ENCODE measurements at places on chromosomes 3 and 15.

DNA sequence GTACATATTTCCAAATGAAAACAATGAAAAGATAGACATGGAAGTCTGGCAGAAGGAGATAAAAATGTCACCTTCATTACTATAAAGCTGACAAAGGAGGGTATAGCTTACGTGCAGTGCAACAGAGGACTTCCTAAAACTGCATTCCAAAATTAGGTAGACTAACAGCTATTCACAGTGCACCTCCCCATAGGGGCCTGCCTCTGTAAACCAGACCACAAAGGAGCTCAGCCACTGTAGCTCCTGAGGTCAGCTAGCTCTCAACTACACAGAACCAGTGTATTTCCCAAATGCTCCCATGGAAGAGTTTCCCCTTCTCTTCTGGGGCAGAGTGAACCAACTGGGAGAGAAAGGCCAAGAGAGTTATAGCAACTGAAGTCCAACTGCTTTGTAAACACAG lies 31.2 kb upstream of the PHLDB2 start:
- DNase-seq: no peak

GRCh38 chr15:51812598-51812997 lies 16.9 kb upstream of the TMOD3 start:
- DNase-seq: no peak

DNA sequence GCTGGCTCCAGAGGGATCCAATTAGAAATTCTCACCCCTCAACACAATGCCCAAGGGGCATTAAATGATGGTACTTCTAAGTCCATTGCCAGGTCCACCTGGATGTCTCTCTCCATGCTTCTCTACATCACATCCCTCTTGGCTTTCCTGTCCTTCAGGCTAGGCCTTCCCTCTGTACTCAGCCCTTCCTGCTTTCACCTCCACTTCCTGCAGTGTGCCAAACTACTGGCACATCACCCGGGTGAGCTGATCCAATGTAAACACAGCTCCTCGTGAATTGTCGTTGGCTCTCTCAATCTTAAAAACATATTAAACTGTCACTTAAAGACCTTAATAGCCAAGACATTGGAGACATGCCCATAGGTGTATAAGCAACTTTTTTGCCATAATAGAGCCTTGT lies 4.0 kb downstream of the LMCD1 start:
- DNase-seq: no peak

DNA sequence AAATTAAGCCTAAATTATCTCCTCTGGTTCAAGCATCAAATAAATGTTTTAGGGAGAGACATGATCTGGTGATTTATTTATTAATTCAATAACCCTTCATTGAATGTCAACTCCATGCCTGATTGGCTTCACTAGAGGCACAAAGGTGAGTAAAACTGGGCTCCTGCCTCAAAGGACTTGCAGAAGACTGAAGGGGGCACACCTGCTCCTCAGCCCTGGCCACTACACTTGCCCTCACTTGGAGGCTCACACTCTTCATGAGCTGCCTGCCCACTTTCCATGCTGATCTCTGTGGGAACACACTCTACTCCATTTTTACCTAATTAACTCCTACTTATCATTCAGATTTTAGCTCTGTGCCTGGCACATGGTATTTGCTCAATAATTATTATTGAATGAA lies 84.4 kb upstream of the KCNMB2 start:
- DNase-seq: no peak

GRCh38 chr3:9803494-9803893 lies 6.6 kb upstream of the TTLL3 start:
- DNase-seq: no peak

- DNase-seq: no peak
Measured at GRCh38 chr3:14279626-14280061, 101.0 kb downstream of the LSM3 start.

GRCh38 chr15:63414474-63415120 lies 33.0 kb upstream of the CA12 start:
- no peak for DNase-seq

- no peak for DNase-seq
Measured at GRCh38 chr3:48194446-48195071, 6.3 kb upstream of the CDC25A start.

DNA sequence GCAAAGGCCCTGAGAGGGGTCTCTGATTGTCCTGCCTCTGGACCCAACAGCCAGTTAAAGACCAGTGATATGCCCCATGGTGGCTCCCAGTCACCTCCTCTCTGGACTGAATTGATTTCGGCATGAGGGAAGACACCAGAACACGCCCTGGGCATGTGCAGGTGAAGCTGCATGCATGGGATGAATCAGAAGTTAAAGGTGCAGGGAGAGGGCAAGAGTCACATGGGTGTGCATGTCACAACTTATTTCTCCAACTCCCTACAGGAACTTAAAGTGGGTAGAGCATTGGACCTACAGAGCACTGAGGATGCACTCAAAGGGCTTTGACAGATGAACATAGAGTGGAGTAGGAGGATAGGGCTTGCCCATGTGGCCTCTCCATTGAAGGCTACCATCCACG lies 16.9 kb upstream of the RHCG start:
- no peak for DNase-seq

- no peak for DNase-seq
Measured at GRCh38 chr3:79973917-79974595, 206.3 kb upstream of the ROBO1 start.

DNA sequence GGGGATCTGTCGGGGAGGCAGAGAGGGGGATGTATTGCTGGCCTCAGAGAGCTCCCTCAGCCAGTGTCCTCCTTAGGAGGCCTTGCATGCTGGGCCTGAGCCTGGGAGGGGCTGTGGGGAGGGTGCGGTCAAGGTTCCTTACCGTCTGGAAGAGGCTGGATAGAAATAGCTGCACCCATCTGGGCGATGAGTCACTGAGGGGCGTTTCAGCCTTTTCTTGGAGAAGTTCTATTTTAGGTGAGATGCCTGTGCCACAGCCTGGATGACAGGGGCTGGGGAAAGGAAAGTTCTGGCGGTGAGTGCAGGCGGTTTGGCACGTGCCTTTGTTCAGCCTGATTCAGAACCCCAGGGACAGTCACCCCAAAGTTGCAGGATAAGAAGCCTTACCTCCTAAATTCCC lies 35.7 kb upstream of the APEH start:
- DNase-seq: no peak

DNA sequence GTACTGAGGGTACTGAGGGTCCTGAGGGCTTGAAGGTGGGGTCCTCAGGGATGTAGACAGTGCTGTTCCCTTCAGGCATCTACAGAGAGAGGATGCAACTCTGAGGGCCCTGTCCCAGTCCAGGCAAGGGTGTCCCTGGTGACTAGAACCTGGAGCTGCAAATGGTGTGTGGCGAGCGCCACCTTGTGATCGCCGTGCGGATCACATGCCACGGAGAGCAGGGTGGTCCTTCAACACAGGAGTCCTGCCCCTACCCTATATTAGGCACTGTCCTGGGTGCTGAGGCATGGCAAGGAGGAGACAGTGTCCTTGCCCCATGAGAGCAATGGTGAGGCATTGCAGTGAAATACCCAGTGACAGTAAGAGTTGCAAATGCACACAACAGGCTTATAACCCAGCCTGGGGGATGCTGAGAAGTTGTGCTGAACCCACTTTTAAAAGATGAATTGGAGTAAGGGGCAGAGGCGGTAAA lies 23.6 kb downstream of the RHCG start:
- DNase-seq: no peak

DNA sequence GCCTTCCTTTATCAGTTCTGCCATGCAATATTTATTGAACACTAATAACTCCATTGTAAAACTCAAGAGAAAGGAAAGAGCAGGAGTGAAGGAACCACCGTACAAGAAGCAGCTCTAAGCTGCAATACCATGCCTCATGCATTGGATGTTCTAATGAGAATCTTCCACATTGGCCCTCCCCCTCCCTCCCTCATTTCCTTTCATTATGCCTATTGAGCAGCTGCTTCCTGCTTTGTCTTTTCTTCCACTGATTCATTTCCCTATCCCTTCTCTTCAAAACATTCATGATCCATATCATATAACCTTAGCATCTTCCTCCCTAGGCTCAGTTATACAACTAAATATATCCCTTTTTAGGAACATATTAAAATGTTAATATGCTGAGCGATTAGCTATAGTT lies 698.7 kb upstream of the GOLIM4 start:
- no peak for DNase-seq

- DNase-seq: no peak
Measured at GRCh38 chr3:147903026-147903425, 493.9 kb downstream of the ZIC1 start.

- no peak for DNase-seq
Measured at GRCh38 chr3:179528772-179529171, 34.0 kb upstream of the ACTL6A start.

DNA sequence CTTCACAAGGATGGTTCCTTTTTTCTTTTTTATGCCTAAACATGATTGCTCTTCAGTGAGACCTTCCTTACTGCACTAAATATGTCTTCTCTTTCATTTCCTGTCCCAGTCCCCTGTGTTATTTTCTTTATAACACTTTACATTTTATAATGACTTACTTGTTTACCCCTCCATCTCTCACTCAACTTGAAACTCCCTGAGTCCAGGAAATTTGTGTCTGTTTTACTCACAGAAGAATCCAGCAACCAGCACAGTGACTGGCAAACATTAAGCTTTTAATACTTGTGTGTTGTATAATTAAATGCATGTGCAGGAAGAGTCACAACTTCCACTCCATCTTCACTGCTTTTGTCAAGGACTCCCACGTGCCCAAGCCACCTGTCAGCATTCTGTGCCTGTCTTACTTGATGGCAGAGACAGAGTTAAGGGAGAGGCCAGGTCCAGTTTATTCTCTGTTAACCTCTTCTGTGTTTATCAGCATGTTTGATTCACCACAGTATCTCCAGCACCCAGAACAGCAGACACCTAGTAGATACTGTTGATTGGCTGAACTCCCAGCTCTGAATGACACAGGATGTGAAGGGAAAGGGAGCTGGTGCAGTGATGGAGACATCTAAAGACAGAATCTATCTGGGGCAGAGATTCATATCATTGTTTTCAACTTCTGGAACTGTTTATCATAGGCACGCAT lies 42.8 kb downstream of the SSR3 start:
- no peak for DNase-seq

- DNase-seq: peak; percentile 59
Measured at GRCh38 chr3:20041197-20041780, 1.0 kb downstream of the KAT2B start.

DNA sequence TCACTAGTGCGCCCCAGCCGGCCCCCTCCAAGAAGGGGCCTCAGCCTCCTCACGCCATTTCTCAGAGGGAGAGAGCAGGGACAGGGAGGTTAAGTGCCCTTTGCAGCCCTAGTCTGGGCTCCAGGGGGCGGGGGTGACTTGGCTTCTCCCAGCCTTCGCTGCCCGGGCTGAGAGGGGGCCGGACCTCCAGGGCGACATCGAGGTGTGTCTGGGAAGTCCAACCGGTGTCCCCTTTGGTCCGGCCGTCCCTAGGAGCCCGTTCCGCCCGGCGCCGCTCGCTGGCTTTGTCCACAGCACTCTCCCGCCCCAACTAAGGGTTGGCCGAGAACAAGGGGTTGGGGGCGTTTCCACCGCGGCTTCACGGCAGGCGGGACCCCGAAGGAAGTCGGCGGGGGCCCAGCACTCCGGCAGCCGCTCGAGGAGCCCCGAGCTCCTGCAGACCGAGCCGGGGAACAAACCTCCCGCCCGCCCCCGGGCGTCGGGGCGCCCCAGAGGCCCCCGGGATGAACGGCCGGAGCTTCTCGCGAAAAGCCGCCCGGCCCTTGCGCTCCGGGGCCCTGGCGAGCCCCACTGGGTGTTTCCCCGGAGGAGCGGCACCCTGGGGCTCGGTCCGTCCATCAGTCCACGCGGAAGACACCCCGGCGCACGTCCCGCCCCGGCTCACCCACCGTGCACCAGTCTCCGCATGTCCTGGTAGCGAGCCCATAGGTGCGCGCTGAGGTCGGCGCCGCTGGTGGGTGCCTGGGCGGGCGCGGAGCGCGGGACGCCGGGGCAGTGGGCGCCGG lies 627 bp downstream of the NT5DC2 start:
- no peak for DNase-seq

- no peak for DNase-seq
Measured at GRCh38 chr3:88059380-88060170, 520 bp downstream of the ZNF654 start.

- no peak for DNase-seq
Measured at GRCh38 chr3:13136426-13136825, 63.2 kb upstream of the IQSEC1 start.

- no peak for DNase-seq
Measured at GRCh38 chr3:119413603-119414280, 49.7 kb downstream of the TMEM39A start.

GRCh38 chr3:183581496-183582155 lies 26.1 kb upstream of the KLHL6 start:
- no peak for DNase-seq

DNA sequence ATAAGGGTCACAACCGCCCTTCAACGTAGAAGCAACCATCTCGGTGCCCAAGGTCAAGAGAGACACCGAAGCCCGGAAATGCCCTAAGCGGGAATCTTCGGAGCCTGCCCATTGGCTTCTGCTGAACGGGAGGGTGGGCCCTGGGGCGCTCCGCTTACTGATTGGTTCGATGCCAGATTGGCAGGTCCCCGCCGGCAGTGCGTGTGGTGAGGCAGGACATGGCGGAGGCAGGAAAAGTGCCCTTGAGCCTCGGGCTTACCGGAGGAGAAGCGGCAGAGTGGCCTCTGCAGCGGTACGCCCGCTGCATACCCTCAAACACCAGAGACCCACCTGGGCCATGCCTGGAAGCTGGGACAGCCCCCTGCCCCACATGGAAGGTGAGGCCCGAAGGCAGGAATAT lies at the start of gene REC114:
Gene REC114 (plus strand): TSS at position 197 of the 400 bp plus-strand sequence. CDS start 22 bp downstream, at position 219.
- no peak for DNase-seq

GRCh38 chr15:72180761-72181324 lies 16.7 kb downstream of the GRAMD2A start:
- no peak for DNase-seq

DNA sequence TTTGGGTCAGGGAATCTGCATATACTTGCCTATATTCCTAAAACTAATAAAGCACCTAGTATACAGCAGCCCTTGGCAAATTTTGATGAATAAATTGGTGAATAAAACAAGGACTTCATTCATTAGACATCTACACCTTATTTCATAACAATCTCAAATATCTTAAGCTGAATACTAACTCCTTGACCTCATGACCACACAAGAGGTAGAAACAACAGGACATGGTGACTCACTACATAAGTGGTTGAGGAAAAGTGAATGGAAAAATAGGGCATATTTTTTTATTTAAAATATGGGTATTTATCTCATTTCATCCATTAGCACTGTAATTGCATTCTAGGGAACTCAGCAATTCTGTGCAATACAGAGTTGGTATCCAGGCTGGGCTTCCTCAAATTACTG lies 7.8 kb upstream of the STAC start:
- no peak for DNase-seq

GRCh38 chr3:23481616-23482278 lies 278.6 kb downstream of the UBE2E2 start:
- DNase-seq: no peak

GRCh38 chr3:12884186-12884680 lies 42.9 kb upstream of the RPL32 start:
- no peak for DNase-seq

- no peak for DNase-seq
Measured at GRCh38 chr3:27095553-27096222, 273.5 kb downstream of the NEK10 start.

All from T-helper 2 cell (primary cell).